ENCODE measurements at places on chromosomes 2 and 18.

- DNase-seq: no peak
Observed at GRCh38 chr2:43484323-43484930, 111.4 kb downstream of the THADA start.

- no peak for DNase-seq
Observed at GRCh38 chr2:64930258-64930671, 58.9 kb upstream of the SLC1A4 start.

DNA sequence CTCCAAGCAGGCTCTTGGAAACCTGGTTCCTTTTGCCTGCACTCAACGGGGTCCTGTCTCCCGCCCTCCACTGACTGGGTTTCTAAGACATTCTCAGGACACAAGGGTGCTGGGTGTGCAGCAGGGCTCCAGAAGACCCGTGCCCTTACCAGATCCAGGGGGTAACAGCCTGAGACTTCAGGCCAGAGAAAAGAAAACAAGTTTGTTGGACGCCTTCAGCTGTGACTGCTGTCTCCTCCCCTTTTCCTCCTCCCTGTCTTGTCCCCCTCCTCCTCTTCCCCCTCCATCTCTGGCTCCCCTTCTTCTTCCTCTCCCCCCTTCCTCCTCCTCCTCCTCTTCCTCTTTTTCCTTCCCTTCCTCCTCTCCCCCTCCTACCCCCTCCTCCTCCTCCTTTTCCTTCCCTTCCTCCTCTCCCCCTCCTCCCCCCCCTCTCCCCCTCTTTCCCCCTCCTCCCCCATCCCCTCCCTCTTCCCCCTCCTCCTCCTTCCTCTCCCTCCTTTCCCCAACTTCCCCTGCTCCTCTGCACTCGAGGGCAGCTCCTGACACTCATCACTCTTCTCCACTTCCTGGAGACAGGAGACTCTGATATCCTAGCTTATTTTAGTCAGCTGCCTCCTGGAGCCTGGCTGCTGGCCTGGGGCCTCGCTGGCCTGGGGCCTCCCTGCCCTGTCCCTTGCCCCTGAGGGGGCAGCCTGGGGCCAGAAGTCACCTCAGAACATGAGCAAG is 12.4 kb downstream of the ADRA2B start:
- DNase-seq: no peak

DNA sequence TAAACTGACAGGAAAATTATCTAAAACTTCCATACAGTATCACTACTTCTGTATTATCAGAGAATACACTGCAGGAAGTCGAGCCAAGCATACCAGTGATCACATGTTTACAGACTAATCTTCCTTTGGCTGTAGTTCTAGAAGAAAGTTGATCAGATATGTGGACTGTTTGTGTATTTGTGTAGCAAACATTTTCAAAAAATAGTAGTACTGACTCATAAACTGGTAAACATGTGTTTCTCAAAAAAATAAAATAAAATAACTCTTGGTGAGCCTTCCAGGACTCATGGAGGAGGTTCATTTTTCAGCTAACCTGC is 148.9 kb upstream of the SLC39A10 start:
- DNase-seq: no peak

- no peak for DNase-seq
Observed at GRCh38 chr2:43239981-43240765, 13.8 kb upstream of the ZFP36L2 start.

DNA sequence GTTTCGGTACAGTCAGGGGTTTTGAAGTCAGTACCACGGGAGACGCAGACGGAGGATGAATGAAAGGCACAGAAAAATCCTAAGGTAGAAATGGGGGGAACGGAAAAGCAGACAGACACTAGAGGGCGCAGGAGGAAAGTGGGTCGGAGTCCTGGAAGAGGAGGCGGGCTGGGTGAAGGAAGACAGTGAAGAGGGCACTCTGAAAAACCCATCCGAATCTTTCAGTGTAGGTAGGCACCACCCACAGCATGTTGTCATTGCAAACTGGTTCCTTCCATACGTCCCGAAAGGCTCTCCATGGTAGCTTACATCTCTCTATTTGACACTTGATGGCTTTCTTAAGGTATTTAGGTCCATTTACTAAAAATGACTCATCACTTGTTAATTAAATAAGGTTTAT is 18.5 kb upstream of the ZNF236 start:
- peak; percentile 78 for DNase-seq

- DNase-seq: peak; percentile 53
Observed at GRCh38 chr2:9474361-9475057, at the start of gene IAH1. TSS of gene IAH1 (plus strand) at chr2:9474551. CDS start at chr2:9474567, 16 bp downstream.

GRCh38 chr2:201733544-201733943 is 35.1 kb upstream of the MPP4 start:
- DNase-seq: no peak

DNA sequence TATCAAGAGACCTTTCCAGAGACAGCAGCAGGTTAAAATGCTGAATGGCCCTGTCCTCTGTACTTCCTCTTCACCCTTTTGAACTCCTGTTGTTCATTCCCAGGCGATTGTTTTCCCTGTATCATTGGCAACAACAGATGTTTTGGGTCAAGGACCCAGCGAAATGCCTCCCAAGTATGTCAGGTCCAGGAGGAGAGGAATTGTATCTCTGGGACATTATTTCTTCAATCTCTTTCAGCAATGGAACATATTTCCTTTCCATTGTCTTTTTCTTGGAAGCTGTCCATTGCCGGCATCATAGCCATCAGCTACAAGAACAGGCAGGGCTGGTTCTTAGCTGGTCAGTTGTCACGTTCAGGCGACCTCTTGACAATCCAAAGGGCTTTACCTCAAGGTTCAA is 76.2 kb downstream of the NRP2 start:
- DNase-seq: no peak

DNA sequence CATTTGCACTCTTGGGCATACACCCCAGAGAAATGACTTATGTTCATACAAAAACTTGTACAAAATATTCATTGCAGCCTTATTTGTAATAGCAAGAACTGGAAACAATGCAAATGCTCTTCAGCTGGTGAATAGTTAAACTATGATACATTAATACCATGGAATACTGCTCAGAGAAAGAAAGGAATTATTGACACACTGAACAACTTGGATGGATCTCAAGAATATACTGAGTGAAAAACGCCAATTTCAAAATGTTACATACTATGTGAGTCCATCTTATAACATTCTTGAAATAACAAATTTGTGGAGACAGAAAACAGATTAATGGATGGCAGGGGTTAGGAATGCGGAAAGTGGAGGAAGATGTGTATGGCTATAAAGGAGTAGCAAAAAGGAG is 17.2 kb downstream of the LNPK start:
- no peak for DNase-seq

DNA sequence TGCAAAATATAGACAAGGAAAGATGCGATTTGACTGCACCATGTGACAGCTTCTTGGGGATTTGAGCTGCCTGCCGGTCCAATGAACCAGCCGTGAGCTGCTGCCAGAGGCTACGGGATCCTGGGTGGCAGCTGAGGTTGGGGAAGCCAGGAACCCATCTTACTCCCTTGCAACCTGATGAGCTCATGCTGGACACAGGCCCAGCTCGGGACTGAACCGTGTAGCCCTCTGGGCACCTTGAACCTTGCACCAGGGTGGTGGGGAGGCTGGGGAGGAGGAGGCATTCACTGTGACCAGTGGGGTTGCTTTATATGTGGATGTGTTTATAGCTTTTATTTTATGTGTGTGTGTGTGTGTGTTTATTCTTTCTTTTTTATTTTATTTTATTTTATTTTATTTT is 9.1 kb downstream of the ALPI start:
- DNase-seq: no peak

GRCh38 chr2:57552885-57553284 is 493.7 kb upstream of the VRK2 start:
- no peak for DNase-seq

- DNase-seq: no peak
Observed at GRCh38 chr2:199339891-199340605, 117.7 kb downstream of the SATB2 start.

DNA sequence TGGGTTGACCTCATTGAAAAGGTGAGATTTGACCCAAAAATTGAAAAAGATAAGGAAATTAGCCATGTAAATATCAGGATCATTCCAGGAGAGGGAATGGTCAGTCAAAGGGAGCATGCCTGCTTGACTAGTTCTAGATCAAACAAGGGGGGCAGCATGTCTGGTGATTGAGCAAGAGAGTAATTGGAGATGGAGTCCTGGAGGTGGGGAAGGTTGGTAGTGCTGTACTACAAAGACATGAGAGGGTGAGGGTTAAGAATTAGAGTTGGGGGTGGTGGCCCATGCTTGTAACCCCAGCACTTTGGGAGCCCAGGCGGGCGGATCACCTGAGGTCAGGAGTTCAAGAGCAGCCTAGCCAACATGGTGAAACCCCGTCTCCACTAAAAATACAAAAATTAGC is 2.0 kb downstream of the MRPL30 start:
- DNase-seq: peak; percentile 57

DNA sequence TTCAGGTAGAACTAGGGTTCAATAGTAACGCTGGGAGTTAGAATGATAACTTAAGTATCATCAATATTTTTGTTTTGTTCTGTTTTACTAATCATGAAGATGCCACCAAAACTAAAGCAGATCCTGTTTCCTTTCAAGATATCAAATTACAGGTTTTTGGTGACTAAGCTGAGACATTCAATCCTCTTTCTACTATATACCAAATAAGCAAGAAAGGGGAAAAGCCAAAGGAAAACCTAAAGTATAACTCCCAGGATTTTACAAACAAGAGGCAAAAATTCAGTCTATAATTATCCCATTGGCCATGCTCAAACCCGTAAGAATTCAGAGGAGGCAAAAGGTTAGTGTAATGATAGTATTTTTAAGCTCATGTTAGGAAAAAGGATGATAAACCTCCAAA is 175.2 kb upstream of the CCDC150 start:
- DNase-seq: no peak

GRCh38 chr2:127873707-127874303 is 12.0 kb downstream of the AMMECR1L start:
- DNase-seq: no peak

GRCh38 chr2:100291152-100291970 is 30.9 kb downstream of the LONRF2 start:
- DNase-seq: peak; percentile 85

GRCh38 chr2:76391678-76392077 is 681.0 kb upstream of the GCFC2 start:
- DNase-seq: no peak

- no peak for DNase-seq
Observed at GRCh38 chr2:178499640-178500039, 19.4 kb downstream of the PLEKHA3 start.

DNA sequence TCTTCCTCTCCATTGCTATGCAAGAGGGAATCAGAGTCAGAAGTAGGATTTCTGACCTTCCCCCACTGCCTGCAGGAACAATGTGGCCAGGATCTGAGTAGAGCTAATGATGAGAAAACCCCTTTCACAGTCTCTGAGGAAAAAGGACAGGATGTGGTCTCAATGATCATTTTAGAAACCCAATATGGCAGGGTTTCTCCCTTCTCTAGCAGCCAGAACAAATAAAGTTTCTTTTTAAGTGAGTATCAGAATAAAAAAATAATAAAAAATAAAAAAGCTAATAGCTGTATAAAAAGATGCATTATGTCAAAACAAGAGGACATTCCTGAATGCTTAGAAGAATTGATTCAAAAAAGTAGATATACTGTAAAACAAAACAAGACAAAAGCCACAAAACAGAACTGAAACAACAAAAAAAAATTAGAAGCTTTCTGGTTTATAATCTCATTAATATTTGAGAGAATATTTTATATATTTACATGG is 1124.9 kb upstream of the ZEB2 start:
- DNase-seq: no peak

- no peak for DNase-seq
Observed at GRCh38 chr2:38152035-38152434, 76.1 kb upstream of the CYP1B1 start.

DNA sequence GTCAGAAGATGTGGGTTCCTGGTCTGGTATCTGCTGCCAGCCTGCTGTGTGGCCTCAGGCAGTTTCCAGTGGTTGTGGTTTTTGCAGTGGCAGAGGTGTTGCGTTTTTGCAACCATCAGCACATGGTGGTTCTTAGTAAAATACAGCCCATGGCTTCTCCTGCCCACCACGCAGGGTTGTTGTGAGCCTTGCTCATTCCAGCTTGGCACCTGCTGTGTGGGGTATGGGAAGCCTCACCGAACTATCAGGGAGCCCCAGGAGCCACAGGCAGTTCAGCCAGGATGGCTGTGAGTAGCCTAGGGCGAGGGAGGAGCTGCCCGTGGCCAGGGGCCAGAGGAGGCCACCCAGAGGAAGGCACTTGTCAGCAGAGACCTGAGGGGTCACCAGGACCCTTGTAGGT is 9.8 kb downstream of the ARID5A start:
- DNase-seq: no peak

DNA sequence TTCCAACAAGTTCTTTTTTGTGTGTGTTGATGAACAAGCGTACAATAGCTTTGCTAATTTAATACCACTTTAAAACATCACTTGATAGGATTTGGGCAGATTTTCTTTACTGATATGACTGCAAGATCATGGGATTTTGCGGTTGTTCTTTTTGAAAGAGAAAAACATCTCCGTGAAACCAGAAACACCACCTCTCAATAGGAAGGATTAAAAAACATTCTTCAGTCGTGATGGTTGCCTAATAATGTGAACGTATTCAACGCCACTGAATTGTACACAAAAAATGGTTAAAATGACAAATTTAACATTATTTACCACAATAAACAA is 19.3 kb downstream of the RBMS1 start:
- no peak for DNase-seq

DNA sequence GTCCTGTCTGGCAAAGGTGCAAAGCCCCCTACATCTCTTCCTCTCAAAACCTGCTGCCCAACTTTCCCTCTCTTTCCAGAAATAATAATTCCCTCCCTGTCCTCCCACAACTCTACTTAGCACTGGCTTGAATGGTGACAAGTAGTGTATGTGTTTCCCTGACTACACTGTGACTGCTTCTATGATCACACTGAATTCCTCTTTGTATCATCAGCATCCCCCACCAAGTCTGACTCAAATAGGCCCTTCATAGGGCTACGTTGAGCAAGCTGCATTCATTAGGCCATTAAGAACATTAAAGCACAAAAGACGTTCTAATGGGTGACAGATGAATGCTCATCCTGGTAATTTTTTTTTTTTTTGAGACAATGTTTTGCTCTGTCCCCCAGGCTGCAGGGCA is 13.7 kb upstream of the ST3GAL5 start:
- DNase-seq: no peak

DNA sequence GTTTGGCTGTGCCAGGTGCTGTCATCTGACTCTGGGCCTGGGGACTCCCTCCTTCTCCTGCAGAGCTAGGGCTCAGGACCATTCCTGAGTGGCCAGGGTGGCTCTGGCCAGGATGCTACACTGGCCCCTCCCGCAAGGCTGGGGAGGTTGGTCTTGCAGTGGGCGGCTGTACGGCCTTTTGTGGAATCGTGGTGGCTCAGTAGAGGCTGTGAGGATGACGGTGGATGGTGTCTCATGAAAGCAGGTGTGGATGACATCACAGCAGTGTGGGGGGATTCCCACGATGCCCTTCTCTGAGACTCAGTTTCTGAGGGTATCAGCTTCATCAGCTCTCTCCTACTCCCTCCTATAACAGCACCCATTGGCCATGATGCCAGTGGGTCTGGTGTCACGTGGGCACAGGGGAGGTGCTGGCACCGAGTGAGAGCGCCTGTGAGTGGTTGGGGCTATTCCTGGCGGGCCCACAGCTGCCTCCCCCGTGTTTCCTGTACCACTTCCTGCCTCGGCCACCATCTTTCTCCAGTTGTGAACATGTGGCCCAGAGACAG is 144.2 kb upstream of the HDAC4 start:
- no peak for DNase-seq

All from Calu3 (cell line).